Memory B cell (primary cell): ENCODE measurements at places on chromosomes 2 and 18.

- H3K4me1 ChIP-seq = no peaks in the 10 kb centered on the region
- H3K27ac ChIP-seq = no peak overlapping the region
- DNase-seq = no peak
- no peaks in the 10 kb centered on the region for H3K27me3 ChIP-seq
- H3K4me3 ChIP-seq = no peak overlapping the region
- H3K36me3 ChIP-seq = no peaks in the 10 kb centered on the region
Observed at GRCh38 chr2:13686262-13686661, 946.3 kb upstream of the LRATD1 start.

DNA sequence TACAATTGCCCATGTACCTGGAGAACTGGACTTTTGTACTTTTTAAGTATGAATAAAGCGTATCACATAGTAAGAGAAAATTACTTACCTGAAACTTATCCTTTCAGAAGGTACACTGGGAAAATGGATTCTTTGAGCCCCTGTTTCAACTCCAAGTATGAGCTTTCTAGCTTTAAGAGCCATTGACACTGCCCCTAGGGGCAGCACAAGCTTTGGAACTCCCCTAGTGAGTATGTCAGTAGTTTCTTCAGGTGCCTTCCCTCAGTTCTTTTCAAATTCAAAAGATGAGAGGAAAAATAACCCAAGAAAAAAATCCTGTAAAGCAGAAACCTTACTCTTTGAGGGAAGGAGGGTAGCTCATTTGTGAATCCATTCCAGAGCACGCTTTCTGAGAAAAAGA lies 124.1 kb downstream of the MEMO1 start:
- peaks cover 6% of the 10 kb centered on the region for H3K36me3 ChIP-seq
- H3K4me3 ChIP-seq = no peak overlapping the region
- H3K4me1 ChIP-seq = peaks cover 3% of the 10 kb centered on the region
- H3K27ac ChIP-seq = no peak overlapping the region
- peak; percentile 1 for DNase-seq

GRCh38 chr2:230885463-230886130 lies 20.9 kb downstream of the ITM2C start:
- no peak overlapping the region for H3K4me3 ChIP-seq
- no peak for DNase-seq
- H3K36me3 ChIP-seq = no peaks in the 10 kb centered on the region
- no peaks in the 10 kb centered on the region for H3K27me3 ChIP-seq
- H3K27ac ChIP-seq = peak overlapping the region; percentile 17
- peaks cover 19% of the 10 kb centered on the region for H3K4me1 ChIP-seq

GRCh38 chr18:36887114-36887513 lies 58.2 kb downstream of the KIAA1328 start:
- H3K4me1 ChIP-seq = peaks cover 5% of the 10 kb centered on the region
- H3K4me3 ChIP-seq = no peak overlapping the region
- H3K36me3 ChIP-seq = peaks cover 18% of the 10 kb centered on the region
- DNase-seq = no peak
- no peak overlapping the region for H3K27ac ChIP-seq

GRCh38 chr18:44079606-44080005 lies 601.1 kb upstream of the SETBP1 start:
- H3K36me3 ChIP-seq = no peaks in the 10 kb centered on the region
- DNase-seq = no peak
- no peak overlapping the region for H3K4me3 ChIP-seq
- peaks cover 4% of the 10 kb centered on the region for H3K27me3 ChIP-seq
- H3K4me1 ChIP-seq = no peaks in the 10 kb centered on the region

- no peak overlapping the region for H3K27ac ChIP-seq
- no peaks in the 10 kb centered on the region for H3K36me3 ChIP-seq
- H3K27me3 ChIP-seq = no peaks in the 10 kb centered on the region
- H3K4me1 ChIP-seq = no peaks in the 10 kb centered on the region
- no peak for DNase-seq
Observed at GRCh38 chr18:11002796-11003195, 146.6 kb downstream of the PIEZO2 start.

DNA sequence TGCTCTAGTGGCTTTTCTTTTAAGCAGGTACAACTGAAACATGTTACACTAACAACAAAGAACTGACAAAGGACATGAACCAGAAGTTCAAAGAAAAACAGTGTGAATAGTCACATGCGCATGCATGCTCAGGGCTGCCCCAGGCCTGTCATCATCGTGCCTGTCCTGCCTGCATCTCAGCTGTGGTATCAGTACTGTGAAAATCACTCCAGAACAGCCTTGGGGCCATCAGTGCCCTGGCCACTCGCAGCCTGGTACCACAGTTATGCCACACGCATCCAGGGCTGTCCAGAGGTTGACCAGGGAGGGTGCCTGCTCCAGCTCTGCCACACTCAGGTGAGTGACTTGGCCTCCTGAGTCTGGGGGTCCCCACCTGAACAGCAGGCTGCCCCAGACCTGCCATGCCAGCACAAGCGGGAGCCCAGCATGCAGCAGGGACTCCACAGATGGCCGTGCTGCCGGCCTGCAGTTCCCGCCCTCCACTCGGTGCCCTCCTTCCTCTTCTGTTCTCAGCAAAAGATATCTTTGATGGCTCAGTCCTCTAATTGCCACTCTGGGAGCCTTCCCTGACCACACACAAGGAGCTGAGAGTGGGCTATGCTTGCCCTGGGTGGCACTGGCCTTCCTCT lies 12.3 kb downstream of the LIMS2 start:
- peaks cover 8% of the 10 kb centered on the region for H3K4me1 ChIP-seq
- no peak overlapping the region for H3K27ac ChIP-seq
- DNase-seq = no peak
- H3K27me3 ChIP-seq = peaks cover 32% of the 10 kb centered on the region

DNA sequence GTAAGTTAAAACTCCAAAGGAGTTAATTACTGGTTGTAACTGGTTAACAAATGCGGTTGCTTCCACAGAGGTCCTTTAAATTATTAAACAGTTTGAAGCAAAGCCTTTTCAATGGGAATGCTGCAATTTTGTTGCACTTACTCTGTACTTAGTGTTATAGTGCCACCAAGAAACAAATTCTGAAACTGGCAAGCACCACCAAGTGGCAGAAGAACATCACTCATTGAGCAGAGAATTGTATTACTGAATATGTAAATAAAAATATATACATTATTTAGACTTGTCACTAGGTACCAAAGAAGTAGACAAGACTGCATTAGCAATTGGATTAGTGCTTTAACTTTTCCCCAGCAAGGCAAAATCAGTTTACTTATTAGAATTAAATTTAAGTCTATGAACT lies 2.6 kb upstream of the TMEFF2 start:
- no peak overlapping the region for H3K27ac ChIP-seq
- H3K27me3 ChIP-seq = peaks cover 22% of the 10 kb centered on the region
- peaks cover 25% of the 10 kb centered on the region for H3K4me1 ChIP-seq
- no peak for DNase-seq

DNA sequence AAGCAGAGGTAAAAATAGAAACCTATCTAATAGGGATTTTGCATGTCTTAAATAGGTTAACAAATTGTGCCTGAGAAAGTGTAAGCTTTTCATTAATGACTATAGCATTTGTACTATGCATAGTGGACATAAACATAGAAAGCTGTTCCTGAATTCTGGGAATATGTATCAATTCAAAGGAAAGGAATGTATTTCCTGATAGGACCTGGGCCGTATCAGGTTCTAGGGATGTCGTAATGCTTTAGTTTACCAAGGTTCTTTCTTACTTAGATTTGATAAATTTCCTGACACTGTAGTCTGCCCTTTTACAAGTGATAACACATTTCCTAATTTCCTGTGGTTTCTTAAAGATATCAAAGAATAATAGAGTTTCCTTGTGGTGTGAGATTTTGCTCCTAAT lies 191.3 kb downstream of the CDH7 start:
- H3K27ac ChIP-seq = no peak overlapping the region
- H3K36me3 ChIP-seq = no peaks in the 10 kb centered on the region
- H3K4me3 ChIP-seq = no peak overlapping the region
- no peak for DNase-seq

GRCh38 chr2:84041506-84041905 lies 417.6 kb downstream of the SUCLG1 start:
- no peaks in the 10 kb centered on the region for H3K4me1 ChIP-seq
- no peak overlapping the region for H3K27ac ChIP-seq
- H3K36me3 ChIP-seq = no peaks in the 10 kb centered on the region

- no peaks in the 10 kb centered on the region for H3K4me1 ChIP-seq
- no peak overlapping the region for H3K27ac ChIP-seq
- DNase-seq = no peak
- H3K27me3 ChIP-seq = no peaks in the 10 kb centered on the region
- H3K36me3 ChIP-seq = peaks cover 16% of the 10 kb centered on the region
Observed at GRCh38 chr2:170022692-170023091, 155.3 kb upstream of the MYO3B start.

DNA sequence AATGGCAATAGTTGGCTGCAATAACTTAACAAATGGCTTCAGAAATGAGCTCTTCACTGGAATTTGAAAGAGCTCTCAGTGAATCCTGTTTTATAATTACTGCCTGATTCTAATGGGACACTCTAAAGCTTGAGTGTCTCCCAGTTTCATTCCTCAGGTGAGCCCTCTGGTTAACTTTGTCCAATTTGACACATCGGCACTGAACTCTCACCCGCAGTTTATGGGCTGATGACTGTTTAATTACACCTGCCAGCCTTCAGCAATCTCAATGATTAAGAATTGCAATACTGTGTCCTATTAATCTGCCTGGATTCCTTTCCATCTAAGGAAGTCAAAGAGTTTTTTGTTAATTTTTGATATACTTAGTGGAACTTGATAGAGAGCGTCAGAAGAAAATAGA lies 110.7 kb upstream of the NABP1 start:
- no peak overlapping the region for H3K27ac ChIP-seq
- H3K36me3 ChIP-seq = no peaks in the 10 kb centered on the region
- H3K4me3 ChIP-seq = no peak overlapping the region
- peaks cover 1% of the 10 kb centered on the region for H3K27me3 ChIP-seq

- no peaks in the 10 kb centered on the region for H3K36me3 ChIP-seq
- H3K27me3 ChIP-seq = no peaks in the 10 kb centered on the region
- H3K4me1 ChIP-seq = peaks cover 16% of the 10 kb centered on the region
- H3K27ac ChIP-seq = peak overlapping the region; percentile 24
- no peak for DNase-seq
Observed at GRCh38 chr2:48414980-48415835, 114.7 kb upstream of the STON1 start.

- peak overlapping the region; percentile 95 for H3K4me3 ChIP-seq
- DNase-seq = no peak
- H3K36me3 ChIP-seq = peaks cover 4% of the 10 kb centered on the region
- H3K27me3 ChIP-seq = no peaks in the 10 kb centered on the region
- no peak overlapping the region for H3K27ac ChIP-seq
- peaks cover 17% of the 10 kb centered on the region for H3K4me1 ChIP-seq
Observed at GRCh38 chr18:59359576-59359952, 499 bp upstream of the LMAN1 start.

- no peak overlapping the region for H3K27ac ChIP-seq
- H3K36me3 ChIP-seq = no peaks in the 10 kb centered on the region
- H3K4me1 ChIP-seq = peaks cover 2% of the 10 kb centered on the region
Observed at GRCh38 chr2:215615803-215616174, 179.9 kb upstream of the FN1 start.

DNA sequence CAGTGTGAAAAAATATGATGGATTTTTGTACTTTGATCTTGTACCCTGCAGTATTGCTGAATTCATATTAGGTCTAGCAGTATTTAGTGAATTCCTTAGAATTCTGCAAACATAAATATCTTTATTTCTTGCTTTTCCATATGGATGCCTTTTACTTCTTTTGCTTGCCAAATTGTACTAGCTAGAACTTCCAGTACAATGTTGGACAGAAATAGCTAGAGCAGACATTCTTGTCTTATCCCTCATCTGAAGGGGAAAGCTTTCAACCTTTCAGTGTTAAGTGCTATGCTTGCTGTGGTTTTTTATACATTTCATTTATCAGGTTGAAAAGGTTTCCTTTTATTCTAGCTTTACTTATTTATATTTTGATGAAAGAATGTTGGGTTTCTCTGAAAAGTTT lies 1321.9 kb upstream of the CHAC2 start:
- H3K27me3 ChIP-seq = no peaks in the 10 kb centered on the region
- H3K4me3 ChIP-seq = no peak overlapping the region

DNA sequence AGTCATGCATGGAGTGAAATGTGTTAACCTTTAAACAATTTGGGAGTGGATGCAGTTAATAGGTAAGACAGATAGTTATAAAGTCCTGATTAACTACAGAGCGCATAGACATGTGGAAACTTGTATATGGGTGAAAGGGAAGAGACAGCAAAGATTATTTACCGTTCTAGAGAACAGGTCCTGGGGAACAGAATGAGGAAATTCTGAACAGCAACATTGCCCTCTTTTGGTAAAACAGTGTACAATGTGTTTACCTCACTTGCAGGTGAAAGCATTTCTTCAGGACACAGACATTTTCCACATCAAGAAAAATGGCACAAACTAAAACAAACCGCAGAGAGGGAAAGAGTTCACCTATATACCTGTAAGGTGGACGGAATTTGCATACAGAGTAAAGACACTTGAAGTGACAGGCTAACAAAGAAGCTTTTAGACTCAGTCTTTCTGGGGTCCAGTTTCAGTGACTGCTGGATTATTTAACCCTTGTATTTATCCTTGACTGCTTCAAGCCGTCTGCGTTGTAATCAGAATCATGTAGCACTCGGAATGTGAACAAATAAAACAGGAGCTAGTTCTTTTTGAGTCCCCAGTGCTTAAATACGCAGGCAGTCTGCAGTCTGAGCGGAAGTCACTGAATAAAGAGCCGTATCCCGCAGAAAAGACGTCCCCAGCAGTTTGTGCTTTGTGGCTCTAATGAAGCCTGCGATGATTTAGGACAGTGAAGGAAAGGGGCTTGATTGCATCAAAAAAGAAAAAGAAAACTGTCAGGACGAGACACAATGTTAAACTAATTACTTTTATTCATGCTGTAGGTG lies 364.8 kb upstream of the GALNT5 start:
- H3K4me3 ChIP-seq = no peak overlapping the region
- no peaks in the 10 kb centered on the region for H3K4me1 ChIP-seq
- no peaks in the 10 kb centered on the region for H3K36me3 ChIP-seq
- DNase-seq = no peak
- peaks cover 4% of the 10 kb centered on the region for H3K27me3 ChIP-seq
